GM04503 (cell line): ENCODE measurements at places on chromosomes 2 and 18.

- no peak for DNase-seq
Measured at GRCh38 chr2:47561906-47562305, 158.9 kb downstream of the MSH2 start.

DNA sequence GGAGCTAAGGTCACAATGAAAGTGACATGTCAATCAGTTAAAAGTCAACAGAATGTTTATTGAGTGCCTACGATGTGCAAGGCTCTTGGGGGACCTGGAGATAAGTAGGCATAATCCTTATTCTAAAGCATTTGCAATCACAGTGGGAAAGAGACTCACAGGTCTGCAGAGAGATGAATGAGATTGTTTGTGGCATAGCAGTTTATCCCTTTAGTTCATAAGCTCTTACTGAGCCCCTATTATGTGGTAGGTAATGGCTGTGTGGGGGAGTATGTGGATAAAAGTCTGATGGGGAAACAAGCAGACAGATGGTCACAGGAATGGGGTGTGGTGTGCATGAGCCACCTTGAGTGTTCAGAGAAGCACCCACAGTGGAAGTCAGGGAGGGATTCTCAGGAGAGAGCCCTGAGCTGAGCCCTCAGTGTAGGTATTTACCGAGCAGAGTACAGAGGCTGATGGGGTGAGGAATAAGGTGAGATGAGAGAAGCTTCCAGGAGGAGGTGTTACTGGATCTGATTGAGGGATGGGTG, 48.1 kb downstream of the EMILIN2 start:
- DNase-seq = no peak

GRCh38 chr2:181374781-181375675, 82.2 kb upstream of the ITGA4 start:
- peak; percentile 61 for DNase-seq

DNA sequence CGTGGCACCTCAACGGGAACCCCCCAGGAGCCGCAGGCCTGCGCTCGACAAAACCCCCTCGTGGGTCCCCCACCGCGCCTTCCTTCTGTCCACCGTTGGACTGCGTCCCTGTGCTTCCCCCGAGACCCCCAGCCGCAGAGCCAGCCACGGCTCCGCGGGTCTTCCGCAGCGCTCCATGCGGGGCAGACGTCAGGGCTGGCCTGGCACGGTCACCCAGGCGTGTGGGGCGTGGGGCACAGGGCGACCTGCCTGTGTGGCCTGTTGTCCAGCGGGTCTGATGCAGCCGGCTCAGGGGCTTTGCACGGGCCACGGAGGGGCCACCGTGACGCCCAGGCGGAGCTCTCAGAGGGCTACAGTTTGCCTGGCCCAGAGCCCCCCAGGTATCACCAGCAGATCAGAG, 11.0 kb downstream of the NFATC1 start:
- no peak for DNase-seq

DNA sequence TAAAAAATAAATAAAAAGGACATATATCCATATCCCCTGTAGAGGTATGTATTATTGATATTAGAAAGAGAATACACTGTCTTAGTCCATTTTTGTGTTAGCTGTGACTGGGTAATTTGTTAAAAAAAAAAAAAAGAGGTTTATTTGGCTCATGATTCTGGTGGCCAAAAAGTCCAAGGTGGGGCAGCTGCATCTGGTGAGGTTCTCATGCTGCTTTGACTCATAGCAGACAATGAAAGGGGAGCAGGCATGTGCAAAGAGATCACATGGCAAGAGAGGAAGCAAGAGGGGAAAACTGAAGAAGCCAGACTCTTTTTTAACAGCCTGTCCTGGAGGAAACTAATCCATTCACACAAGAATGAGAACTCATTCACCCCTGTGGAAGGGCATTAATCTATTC, 101.6 kb upstream of the MAP4K3 start:
- DNase-seq = no peak

- DNase-seq = no peak
Measured at GRCh38 chr2:62459106-62459505, 46.9 kb downstream of the TMEM17 start.

DNA sequence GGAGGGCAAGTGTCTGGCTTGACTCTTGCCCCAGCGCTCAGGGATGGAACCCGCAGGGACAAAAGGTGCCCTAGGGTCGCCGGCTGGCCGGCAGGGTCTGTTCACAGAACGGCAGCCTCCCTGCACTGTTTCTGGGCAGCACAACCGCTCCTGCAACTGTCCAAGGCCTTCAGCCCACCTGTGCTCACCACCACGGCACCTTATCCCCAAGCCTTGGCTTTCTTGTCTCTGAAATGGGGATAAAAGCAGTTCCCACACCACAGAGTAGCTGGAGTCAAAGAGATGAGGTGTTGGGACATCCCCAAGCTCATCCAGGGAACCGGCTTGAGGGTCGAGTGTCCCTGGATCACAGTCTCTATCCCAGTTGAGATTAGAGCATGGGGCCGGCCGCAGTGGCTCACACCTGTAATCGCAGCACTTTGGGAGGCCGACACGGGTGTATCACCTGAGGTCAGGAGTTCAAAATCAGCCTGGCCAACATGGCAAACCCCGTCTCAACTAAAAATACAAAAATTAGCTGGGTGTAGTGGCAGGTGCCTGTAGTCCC, 4.7 kb downstream of the SNORC start:
- no peak for DNase-seq

DNA sequence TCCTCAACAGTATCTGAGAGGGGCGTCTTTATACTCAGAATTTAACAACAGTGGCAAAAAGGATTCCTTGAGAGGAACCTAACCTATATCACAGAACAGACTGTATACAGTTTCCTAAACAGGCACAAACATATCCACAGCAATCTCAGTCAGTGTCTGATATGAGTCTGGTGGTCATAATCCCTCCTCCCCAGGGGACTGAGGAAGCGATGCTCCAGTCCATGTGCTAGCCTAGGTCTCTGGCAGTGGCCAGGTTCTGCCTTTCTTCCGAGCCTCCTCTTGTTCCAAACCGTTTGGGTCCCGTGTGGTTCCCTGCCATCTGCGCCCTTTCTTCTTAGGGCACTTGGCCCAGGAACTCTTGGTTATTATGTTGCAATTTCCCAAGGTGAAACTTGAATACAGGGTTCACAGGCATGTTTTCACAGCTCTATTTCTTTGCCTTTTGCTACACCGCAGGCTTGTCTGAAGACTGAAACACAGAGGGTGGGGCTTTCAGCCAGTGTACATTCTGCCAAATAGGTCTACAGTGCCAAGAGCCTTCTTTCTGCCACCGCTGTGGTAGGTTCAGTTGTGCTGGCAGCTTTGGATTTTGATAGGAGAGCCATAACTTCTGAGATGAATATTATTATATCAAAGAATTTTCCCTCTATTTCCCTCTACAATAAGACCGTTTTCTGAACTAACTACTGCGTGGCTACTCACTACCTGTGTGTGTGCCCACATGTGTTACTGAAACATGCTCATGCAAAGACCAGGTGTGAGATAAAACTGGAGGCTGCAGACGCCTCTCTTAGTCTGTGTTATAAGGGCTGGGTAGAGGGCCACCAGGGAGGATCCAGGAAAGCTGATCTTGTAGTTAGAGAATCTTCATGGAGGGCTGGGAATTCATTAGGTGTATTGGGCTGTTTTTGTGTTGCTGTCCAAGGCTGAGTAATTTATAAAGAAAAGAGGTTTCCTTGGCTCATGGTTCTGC, 75.0 kb upstream of the HAAO start:
- DNase-seq = no peak

GRCh38 chr2:150467621-150467963, 19.9 kb downstream of the RND3 start:
- DNase-seq = no peak

DNA sequence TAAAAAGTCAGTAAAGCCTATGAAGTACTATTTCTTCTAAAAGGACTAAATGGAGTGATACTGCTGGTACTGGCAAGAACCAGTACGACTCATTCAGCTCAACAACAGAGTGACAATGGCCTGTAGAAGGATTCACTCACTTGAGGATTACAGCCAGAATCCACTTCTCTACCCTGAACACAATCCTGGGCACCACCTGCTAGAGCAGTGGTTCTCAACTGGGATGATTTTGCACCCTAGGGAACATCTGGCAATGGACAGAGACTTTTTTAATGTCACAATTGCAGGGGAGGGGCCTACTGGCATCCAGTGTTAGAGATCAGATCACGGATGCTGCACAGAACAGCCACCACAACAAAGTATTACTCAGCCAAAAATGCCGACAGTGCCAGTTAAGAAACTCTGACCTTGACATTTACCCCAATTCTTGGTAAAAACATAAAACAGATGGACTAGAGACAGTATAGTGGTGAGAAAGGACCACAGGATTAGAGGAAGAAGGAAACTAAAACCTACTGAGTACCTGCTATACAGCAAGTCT, 5.0 kb downstream of the SPIRE1 start:
- DNase-seq = no peak

DNA sequence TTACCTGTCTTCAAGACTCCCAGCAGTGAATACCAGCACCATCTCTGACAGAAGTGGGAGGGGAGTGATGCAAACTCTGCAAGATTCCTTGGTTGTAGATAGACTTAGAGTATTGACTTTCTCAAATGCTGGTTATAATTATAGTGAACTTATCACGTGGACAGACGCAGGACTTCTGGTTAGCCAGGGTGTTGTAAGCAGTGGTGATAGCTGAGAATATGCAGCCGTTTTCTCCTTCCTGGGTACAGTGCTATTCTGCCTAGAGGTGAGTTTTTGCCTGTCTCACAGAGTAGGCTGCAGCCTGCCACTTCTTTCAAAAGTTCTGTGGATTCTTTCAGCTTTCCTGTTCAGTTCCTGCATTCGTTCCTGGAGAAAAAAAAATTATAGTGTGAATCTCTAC, 733 bp upstream of the CXCR2 start:
- DNase-seq = no peak

GRCh38 chr2:241354668-241355658, 1.1 kb upstream of the FARP2 start:
- DNase-seq = no peak

GRCh38 chr2:163733956-163734355, 1.9 kb downstream of the FIGN start:
- DNase-seq = no peak

DNA sequence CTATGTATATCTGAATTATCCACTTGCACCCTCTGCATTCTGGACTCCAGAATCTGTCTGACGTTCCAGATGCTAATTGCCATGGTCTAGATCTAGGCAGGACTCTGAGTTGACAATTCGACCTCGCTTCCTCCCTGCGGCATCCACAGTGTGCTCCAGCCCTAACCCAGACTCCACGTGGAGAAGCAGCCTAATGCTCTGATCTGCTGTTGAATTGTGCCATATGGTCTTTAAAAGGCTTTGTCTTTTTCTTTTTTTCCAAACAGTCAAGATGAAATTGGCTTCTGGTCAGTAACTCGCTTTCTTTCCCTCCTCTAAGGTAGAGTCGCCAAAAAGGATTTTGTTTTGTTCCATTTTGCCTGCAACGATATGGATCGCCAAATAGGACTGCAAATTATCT, 752.6 kb upstream of the ID2 start:
- no peak for DNase-seq

- no peak for DNase-seq
Measured at GRCh38 chr2:54741250-54741649, 17.8 kb downstream of the EML6 start.

DNA sequence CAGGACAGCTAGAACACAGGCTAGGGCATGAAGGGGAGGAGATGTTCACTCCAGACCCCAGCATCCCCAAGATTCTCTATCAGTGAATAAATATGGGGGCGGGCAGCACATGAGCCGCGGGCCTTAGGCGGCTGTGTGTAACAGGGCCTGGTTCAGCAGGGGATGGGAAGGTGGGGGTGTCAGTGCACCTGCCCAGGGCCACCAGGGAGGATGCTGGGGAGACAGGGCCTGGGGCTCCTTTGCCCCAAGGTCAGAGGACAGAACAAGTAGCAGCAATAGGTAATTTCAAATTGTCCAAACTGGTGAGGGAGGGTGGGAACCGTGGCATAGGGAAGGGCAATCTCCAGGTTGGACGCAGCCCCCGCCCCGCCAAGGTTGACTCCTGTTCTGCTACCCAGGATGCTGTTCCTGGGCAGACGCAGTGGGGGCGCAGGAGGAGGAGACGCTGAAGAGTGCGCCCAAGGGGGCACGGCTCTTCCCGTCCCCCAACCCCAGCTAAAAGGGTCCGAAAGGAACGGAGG, 16.2 kb downstream of the CYP26B1 start:
- no peak for DNase-seq

GRCh38 chr18:47283476-47283875, 32.0 kb upstream of the SKOR2 start:
- DNase-seq = no peak

DNA sequence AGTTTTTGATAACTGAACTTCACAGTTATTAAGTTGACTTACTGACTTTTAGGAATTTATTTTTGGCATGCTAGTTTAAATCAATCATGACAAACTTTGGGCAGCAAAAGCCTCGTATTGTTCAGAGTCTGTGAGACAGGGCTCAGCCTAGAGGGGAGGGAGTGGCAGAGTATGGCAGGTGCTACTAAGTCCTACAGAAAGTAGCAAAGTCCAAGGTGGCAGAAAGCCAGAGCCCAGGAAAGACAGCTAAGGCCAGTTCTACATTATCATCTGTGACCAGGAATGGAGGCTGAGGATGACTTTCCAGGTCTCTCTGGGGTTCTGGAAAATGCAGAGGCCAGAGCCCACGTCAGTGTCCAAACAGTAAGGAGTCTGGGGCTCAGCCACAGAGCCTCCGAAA, 34.2 kb downstream of the CHST10 start:
- DNase-seq = no peak

DNA sequence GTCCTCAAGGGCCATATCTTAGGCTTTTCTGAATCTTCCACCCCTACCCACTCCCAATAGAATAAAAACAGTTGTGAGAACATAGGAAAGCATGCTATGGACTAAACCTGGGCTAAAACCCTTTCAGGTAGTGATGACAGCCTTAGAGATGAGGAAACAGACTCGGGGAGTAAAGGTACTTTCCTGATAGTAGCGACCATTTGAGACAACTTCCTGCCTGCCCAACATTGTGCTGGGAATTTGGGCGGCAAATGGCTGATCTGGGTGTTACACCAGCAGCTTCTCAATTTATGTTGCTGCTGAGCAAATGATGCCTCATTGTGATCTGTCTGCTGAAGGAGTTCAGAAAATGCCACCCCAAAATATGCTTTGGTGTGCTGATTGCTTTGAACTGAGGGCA, 66.6 kb downstream of the TMEM17 start:
- no peak for DNase-seq

- no peak for DNase-seq
Measured at GRCh38 chr2:46170611-46171350, 126.4 kb upstream of the EPAS1 start.

- DNase-seq = no peak
Measured at GRCh38 chr2:146228466-146229058, 1616.3 kb upstream of the ACVR2A start.

- no peak for DNase-seq
Measured at GRCh38 chr2:100126897-100127401, 15.4 kb downstream of the AFF3 start.

- DNase-seq = no peak
Measured at GRCh38 chr2:225739328-225739727, 339.8 kb downstream of the NYAP2 start.

DNA sequence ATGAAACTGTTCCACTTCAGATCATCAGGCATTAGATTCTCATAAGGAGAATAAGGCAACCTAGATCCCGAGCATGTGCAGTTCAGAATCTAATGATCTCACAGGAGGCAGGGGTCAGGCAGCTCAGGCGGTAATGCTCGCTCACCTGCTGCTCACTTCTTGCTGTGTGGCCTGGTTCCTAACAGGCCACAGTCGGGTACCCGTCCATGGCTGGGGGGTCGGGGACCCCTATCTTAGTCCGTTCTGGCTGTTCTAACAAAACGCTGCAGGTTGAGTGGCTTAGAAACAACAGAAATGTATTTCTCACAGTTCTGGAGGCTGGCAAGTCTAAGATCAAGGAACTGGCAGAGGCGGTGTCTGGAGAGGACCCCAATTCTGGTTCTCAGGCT, 79.2 kb downstream of the ASB1 start:
- no peak for DNase-seq
